ENCODE measurements at places on chromosomes 13 and 19.

DNA sequence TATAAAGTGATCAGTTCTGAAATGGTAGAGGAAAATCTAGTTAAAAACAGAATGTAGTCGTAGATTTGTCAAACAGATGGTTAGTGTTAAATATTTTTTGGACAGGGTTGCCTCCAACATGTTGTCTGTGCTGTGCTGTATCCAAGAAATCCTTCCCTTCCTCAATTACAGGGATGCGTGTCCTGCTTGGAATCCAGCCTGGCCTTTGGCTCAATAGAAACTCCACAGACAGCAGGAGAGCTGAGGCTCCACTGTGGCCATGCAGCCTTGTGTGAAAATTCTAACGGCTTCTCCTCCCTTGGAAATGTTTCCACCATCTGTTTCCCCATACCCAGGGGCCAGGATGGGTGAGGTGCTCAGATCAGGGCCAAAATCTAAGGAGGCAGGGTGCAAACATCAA lies 67.7 kb upstream of the USP29 start:
- DNase-seq = no peak

- DNase-seq = no peak
Observed at GRCh38 chr13:27011661-27012060, 159.9 kb downstream of the USP12 start.

GRCh38 chr19:50759886-50760285 lies 10.4 kb upstream of the GPR32 start:
- peak; percentile 47 for DNase-seq

DNA sequence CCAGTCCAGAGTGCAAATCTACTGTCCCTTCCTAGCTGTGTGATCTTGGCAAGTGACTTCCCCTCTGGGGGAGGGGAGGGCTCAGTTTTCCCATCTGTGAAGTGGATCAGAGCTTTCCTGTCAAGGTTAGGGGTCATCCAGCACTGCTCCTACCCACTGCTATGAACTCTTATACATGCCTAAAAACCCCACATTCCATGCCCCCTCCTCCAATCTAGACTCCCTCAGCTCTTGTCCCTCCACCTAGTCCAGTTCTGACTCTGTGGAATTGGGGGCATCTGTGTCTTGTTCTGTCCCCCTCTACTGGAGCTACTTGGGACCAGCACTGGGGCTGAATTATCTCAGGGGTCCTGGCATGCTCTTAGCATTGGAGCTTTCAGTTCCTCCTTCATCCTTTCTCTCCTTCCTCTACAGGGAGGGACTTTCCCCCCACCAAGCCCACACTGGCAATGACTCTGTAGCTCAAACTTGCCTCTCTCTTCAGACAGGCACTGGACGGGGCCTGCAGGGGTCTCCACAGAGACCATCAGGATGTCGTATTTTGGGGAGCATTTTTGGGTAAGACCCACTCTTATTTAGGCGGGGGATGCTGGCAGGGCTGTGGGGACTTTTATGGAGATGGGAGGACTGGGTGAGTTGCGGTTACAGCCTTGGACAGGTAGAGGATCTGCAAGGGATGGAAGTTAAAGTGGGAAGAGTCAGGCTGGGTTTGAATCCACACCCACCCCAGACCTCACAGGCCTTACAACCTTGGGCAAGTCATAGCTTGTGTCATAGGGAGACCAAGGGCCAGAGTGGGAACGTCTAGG lies 3.6 kb downstream of the FCHO1 start:
- DNase-seq = no peak

DNA sequence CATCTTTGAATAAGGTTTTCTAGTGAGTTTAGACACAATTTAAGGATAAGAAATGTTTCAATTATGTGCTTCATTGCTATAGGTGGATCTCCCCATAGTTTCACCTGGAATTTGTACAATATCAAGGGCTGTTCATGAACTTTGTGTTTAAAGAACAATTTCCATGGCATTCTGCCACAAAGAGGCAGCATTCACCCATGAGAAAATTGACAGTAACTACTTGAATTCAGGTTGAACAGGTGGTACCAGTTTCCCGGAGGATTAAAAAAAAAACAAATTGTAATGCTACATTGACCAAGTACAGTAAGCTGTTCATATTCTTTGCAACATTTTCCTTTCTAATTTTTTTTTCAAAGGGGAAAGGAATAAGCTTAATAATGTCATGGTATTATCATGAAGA lies 9.1 kb downstream of the SLITRK5 start:
- DNase-seq = no peak

DNA sequence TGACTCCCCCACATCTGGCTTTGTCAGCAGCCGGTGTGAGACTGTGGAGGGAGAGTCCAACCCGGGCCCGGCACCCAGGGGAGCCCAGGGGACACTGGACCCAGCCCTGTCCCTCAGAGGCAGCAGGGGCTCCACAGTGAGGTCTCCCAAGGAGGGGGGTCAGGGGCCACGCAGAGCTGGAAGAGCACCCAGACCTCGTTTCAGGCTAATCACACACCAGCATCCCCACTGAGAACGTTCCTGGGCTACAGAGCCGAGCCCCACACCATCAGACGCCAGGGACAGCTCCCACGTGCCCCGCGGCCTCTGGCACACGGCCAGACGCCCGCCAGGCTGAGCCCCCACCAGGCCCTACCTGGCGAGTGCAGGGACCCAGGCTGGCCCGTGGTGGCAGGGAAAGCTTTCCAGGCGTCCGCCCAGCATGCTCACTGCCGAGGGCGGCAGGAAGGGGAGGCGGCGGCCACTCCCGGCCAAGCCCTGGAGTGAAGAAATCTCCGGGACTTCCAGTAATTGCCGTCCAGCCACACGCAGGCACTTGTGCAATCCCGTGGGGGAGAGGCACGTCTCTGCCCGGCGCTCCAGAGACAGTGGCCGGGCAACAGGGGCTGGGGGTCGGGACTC lies 19.2 kb downstream of the SBNO2 start:
- peak; percentile 42 for DNase-seq

- DNase-seq = peak; percentile 69
Observed at GRCh38 chr13:30577401-30577852, 40.3 kb upstream of the USPL1 start.

DNA sequence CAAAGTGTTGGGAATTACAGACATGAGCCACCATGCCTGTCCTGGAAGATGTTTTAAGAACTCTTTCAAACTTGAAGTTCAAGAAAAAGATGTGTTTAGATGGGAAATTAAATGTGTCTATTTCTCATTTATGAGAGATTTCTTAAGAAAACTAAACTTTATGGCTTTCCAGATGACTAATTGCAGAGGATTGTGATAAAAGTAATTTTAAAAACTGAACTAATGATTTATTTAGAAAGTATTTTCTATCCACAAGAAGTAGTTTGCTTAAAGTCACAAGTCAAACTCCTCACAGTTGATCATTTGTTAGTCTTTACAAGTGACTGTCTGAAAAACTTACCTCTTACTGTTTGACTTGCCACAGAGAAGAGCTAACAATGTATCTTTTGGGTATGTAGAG lies 89.6 kb upstream of the SPRY2 start:
- no peak for DNase-seq

DNA sequence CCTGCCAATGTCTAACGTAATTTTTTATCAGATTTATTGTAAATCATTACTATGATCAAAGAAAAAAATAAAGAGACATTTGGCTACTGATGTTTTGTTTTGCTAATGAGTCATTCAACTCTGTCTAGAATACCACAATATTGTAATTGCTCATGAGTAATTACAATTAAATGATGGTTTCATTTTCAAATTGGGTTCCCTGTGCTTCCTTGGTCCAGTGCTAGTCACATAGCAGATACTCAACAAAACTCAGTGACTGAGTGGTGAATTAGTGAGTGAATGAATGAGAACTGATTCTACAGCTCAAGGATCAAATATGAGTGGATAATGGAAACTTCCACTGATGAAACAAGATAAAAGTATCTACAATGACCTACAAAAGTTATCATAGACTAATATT lies 304.7 kb downstream of the POU4F1 start:
- no peak for DNase-seq

- no peak for DNase-seq
Observed at GRCh38 chr19:1968279-1969175, 27.6 kb downstream of the CSNK1G2 start.

GRCh38 chr19:11375143-11375948 lies 880 bp downstream of the SWSAP1 start:
- DNase-seq = no peak

DNA sequence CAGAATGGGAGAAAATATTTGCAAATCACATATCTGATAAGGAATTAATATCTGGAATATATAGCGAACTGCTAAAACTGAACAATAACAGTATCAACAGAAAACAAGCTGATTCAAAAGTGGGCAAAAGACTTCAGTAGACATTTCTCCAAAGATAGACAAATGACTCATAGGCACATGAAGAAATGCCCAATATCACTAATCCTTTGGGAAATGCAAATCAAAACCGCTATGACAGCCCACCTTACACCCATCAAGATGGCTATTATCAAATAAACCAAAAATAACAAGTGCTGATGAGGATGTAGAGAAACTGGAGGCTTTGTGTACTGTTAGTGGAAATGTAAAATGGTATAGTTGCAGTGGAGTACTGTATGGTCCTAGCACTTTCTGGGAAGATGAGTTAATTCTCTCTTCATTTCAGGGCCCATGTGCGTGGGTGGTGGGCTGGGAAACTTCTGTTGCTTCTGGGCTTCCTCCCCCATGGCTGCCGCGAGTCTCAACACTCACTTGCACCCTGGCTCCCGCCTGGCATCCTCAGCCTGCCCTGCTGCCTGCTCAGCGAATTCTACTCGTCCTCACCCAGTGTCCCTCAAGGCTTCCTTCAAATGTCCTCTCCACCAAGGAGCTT lies 12.4 kb upstream of the GJA3 start:
- no peak for DNase-seq

GRCh38 chr13:61463024-61463423 lies 47.4 kb upstream of the PCDH20 start:
- no peak for DNase-seq

DNA sequence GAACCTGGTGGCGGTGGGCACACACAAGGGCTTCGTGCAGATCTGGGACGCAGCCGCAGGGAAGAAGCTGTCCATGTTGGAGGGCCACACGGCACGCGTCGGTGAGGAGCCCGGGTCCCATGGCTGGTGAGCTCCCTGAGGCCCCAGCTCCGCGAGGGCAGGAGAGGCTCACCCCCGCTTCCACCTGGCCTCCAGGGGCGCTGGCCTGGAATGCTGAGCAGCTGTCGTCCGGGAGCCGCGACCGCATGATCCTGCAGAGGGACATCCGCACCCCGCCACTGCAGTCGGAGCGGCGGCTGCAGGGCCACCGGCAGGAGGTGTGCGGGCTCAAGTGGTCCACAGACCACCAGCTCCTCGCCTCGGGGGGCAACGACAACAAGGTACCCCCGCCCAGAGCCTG lies 7.3 kb upstream of the TEKTIP1 start:
- DNase-seq = no peak

DNA sequence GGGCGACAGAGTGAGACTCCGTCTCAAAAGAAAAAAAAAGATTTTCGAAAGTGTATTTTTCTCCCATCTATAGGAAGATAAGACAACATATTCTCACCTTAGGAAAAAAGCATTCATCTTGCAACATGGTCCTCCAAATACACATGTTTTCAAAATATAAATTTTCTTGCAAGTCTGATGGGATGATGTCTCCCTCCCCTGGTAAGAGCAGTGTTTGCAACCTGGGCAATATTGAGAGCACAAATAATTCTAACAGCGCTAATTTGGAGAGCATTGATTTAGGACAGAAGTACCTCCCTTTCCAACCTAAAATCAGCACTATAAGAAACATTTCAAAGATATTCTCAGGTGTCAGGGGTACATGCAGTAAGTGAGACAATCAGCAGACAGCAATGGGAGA lies 61.0 kb upstream of the SHISA2 start:
- DNase-seq = peak; percentile 4

- DNase-seq = no peak
Observed at GRCh38 chr13:29801737-29802305, 48.6 kb downstream of the UBL3 start.

DNA sequence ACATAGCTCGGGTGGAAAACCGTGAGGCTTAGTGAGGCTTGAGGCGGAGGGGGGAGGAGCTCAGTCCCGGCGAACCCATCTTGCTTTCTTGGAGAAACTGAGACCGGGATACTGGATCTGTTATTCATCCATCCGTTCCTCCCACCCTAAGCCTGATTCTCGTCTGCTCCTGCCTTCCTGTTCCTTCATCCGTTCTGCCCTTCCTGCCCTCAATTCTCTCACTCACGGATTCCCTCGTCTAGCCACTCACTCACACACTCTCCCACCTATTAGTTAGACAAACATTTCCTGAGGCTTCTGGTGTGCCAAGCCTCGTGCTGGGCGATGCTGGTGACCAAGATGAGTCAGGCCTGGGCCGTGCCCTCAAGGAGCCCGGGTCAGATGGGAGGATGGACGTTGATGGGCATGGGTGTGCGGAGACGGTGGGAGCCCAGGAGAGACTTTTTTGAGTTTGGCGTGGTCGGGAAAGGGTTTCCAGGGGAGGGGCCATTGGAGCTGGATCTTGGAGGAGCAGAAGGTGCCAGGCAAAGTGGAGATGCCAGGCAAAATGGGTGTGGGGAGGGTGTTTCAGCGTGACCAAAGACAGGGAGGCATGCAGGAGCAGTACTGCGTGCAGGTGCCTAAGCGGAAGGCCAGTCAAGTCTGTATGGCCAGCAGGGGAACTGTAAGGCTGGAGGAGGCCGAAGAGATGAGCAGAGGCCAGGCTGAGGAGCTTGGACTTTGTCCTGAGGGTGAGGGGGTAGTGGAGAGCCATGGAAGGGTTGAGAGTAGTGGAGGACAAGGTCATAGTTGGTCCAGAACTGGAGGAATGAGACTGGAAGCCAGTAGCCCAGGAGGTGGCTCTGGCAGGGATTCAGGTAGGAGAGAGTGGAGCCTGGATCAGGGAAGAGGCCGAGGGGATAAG lies 7.4 kb upstream of the CNFN start:
- no peak for DNase-seq

GRCh38 chr19:43812688-43813087 lies 10.4 kb upstream of the LYPD5 start:
- no peak for DNase-seq

DNA sequence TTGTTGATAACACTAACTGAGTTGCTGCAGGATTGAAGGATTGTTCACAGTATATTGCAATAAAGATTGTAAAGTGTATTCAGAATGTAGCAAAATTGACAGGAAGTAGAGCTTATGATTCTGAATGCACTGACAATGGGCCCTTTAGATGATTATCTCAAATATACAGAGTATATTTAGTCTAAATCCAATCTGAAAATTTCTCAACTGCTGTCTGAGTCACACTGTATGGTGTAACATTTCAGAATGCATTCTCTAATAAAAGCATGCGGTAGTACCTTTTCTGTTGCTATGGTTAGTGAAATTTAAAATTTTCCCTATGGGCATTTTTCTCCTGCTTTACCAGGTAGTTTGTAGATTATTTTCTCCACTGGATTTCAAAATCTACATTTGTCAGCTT lies 365.2 kb downstream of the PCDH17 start:
- DNase-seq = no peak

DNA sequence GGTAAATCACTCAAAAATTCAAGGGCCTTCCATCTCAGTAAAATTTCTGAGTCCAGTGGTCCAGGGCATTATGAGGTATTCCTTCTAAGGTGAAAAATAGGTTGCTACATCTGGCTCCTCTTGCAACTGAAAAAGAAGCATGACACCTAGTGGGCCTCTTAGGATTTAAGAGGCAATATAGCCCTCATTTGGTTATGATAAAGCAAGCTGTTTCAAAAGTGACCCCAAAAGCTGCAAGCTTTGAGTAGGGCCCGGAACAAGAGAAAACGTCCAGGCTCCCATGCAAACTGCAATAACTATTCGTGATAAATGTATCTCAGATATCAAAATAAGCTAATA lies 1910.2 kb upstream of the PRR20A start:
- no peak for DNase-seq

Measured in SW 1271 (cell line).